Nucleus accumbens (tissue), 56 donors: ENCODE measurements at places on chromosomes 1 and 21.

GRCh38 chr1:55720261-55720660 is 505.1 kb upstream of the USP24 start:
- no peak for DNase-seq

GRCh38 chr1:155072531-155073289 is 5.9 kb upstream of the EFNA3 start:
- no peak for DNase-seq

GRCh38 chr1:5571438-5571837 is 420.8 kb downstream of the NPHP4 start:
- no peak for DNase-seq

GRCh38 chr1:41769068-41769467 is 149.7 kb downstream of the HIVEP3 start:
- no peak for DNase-seq

DNA sequence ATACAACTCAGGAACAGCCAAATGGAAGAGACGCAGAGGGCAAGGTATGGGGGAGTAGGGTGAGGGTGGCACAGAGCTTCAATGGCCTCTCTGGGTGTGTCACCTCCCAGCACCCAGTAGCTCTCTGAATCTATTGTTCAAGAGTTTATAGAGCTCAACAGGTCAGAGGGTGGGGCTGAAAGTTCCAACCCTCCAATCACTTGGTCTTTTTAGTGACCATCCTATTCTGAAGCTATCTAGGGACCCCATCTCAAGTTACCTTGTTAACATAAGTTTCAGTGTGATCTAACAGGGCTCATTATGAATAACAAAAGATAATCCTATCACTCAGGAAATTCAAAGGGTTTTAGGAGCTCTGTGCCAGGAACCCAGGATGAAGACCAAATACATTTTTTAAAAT is 31.2 kb upstream of the ZNF697 start:
- no peak for DNase-seq

- no peak for DNase-seq
These were observed 579 bp downstream of the SH3BP5L start for GRCh38 chr1:248825136-248825535.

- DNase-seq: no peak
These were observed 152.4 kb downstream of the GABPA start for GRCh38 chr21:25887166-25887565.

GRCh38 chr1:91273875-91274274 is 130.8 kb downstream of the HFM1 start:
- DNase-seq: no peak

DNA sequence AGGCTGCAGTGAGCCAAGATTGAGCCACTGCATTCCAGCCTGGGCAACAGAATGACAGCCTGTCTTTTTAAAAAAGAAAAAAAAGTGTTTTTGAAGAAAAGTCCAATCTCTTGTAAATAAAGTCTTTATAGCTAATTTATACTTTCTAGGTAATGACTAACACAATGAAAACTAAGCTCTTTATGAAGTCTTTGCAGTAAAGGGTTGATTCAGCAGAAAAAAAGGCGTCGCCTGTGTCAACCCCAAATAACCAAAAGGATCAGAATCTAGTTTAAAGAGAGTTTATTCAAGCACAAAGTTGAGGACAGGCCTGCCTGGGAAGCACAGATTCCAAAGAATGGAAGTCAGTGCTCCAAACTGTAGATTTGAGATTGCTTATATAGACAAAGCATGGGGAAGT is 14.3 kb upstream of the PGBD2 start:
- DNase-seq: no peak

DNA sequence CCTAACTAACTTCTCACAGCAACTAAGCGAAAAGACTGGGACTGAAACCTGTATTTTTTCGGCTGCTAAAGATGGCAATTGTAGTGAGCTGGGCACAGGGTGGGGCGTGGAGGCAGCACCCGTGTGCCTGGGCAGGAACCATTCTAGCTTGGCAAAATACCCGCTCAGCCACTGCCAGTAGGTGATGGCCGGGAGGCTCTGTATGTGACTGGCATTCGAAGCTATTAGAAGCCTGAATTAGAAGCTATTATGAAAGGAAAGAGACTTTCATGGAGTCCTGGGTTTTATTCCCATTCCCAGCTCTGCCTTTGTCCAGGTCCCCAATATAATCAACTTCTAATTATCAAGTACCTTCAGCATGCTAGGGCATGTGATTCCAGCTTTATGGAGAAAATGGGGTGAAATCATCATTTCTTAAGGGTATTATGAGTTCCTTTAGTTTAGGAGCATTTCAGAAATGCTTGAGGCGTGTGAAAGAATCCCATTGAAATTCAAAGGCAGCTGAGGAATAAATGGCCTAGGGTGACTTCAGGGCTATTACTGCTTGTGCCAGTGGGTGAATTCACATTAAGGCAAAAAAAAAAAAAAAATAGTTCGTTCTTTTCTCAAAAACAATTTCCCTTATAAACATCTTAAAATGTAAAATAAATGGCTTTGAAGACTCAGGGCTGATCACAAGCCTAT is 125.6 kb downstream of the KCNN3 start:
- DNase-seq: peak; percentile 26

DNA sequence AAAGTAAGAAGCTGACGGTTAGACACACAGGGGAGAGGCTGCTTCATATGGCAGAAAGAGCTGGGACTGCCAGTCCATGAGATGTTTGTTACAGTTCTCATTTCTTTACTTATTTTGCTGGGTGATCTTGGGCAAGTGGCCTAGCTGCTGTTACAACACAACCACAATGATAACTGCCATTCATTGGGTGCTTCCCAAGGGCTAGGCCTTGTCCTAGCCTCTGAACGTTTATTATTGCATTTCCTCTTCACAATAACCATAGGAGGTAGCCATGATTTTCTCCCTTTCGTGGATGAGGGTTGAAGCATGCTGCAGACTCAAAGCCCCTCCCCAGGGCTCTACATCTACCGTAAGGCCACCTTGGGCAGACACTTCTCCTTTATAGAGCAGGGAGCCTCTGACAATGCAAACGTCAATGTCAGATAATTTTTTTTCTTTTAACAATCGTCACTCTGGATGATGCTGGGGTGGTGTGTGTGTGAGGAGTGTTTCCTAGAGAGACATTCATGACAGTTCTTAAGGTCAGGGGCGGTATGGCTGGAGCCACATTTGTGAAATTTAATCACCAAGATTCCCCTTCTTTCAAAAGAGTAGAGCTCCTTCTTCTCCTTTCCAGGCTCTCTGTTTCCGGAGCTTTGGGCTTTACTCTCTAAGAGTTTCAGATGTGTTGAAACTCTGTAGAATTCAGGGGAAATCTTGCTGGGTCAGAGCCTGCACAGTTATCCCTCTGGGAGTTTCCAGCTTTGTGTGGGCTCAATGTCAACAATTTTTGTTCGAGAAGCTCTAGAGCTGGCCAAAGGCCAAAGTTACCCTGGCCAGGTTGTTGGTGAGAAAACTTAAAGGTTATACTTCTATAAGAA is 138.5 kb upstream of the SGIP1 start:
- no peak for DNase-seq

- peak; percentile 20 for DNase-seq
These were observed 6.1 kb upstream of the CROCC start for GRCh38 chr1:16915627-16915973.

- no peak for DNase-seq
These were observed 12.6 kb downstream of the METTL13 start for GRCh38 chr1:171794085-171794484.

DNA sequence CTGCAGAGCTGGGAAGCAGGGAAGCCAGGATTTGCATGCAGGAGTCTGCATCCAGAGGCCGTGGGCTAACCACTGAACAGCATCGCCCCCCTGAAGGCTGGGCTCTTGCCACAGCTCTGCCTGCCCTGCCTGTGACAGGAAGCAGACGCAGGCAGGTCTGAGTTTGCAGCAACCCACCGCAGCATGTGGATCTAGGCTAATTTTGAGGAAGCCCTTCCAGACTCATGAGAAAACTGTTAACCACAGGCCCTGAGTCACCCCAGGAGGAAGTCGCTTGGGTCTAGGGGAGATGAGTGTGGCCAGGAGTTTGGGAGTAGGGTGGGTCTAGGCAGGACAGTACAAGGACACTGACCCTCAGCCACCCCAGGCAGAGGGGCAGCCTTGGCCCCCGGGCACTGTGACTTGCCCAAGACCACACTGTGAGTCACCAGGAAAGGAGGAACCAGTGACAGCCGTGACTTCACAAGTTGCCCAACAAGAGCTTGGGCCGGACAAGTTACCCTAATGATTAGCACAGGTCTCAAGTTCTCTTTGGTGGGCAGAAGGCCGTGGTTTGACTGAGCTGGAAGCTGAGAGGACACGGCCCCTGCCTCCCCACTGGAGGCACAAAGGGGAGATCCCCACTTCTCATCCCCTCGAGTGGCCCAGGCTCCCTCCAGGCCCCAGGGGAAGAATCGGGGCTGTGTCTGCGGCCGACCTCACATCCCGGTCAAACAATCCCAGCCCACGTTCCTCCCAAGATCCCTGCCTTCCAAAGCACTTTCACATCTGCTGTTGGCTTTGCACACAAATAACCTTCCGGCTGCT is 826 bp downstream of the LAPTM5 start:
- no peak for DNase-seq

DNA sequence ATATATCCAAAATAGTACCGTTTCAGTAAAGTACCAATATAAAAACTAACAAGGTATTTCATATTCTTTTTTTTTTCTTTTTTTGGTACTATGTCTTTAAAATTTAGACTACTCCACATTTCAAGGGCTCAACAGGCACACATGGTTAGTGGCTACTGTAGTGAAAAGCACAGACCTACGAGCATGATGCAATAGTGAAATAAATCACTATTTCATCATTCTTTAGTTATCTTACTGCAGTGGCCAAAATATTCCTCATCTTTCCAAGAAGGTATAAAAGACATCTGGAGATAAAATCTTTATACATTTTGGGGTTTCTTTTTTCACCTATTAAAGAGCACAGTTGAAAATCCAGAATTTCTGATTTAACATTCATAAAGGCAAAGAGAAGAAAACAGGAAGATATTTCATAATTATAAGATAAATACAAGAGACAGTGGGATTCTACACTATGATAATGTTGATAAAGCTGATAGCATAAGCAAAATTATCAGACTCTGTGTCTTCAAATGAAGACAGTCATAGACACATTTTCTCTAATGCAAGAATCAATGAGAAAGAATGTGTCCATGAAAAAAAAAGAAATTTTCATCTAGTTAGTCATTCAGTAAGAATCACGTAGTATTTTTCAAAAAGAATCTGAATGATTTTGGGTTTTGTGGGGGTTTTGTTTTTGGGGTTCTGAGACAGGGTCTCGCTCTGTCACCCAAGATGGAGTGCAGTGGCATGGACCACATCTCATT is 41.9 kb downstream of the CEP170 start:
- DNase-seq: no peak

DNA sequence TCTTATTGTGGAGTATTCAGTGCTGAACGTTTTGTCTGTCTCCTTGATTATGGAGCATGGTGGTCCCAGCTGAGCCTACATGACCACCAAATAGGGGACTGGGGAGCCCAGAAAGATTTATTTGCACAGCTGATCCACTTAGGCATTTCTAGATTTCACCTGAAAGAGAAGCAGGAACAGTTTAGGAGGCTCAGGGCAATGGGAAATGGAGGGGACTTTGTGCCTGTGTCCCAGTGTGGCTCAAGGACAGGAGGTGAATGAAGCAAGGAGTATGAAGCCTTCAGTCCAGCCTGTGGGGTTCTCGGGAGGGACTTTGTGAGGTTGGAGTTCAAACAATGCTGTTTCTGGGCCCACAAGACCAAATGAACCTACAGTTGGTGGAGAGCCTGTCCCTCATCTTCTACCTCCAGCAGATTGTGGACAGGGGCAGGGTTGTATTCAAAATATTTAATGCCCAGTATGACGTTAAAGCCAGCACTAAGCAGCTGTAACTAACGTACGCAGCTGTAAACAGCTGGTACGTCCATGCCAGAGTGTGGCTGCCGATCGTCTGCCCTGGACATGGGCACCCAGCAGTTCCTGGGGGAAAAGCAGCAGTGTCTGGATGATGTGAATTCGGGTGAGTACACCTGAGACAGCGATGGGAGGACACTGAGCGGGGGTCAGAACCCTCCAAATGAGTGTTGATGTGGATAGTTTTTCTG is 164.9 kb upstream of the RAB4A start:
- no peak for DNase-seq

DNA sequence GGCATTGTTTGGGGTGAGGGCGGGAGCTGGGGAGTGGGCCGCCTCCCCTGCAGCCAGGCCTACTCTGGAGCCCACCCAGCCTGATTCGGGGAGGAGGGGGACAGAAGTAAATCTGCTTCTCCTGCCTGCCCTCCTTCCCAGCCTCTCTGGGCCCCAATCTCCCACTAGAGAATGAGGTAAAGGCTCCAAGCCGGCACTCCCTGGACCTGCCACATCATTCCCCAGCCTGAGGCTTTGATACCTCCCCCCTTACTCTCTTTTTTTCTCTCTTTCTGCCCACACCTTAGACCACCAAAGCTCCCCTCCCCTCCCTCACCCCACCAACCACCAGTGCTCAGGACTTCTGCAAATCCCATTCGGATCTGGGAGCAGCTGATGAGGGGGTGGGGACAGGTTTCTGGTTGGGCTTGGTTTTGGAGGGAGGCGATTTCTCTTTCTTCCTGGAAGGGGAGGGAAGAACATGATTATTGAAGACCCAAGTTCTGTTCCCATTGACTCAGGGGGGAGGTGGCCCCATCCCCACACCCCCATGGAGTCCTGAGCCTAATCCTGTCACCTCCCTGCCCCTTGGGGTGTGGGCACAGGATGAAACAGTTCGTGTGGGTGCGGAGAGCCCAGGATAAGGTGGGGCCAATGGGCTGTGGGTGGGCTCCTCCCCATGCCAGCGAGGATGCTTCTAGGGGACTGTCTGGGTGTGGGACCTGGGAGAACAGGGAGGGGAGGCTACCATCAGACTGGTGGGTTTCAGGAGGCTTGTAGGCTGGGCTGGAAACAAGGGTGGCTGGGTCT is 1.3 kb downstream of the MAP7D1 start:
- DNase-seq: peak; percentile 62

GRCh38 chr21:34583926-34584563 is 30.9 kb downstream of the RCAN1 start:
- no peak for DNase-seq

DNA sequence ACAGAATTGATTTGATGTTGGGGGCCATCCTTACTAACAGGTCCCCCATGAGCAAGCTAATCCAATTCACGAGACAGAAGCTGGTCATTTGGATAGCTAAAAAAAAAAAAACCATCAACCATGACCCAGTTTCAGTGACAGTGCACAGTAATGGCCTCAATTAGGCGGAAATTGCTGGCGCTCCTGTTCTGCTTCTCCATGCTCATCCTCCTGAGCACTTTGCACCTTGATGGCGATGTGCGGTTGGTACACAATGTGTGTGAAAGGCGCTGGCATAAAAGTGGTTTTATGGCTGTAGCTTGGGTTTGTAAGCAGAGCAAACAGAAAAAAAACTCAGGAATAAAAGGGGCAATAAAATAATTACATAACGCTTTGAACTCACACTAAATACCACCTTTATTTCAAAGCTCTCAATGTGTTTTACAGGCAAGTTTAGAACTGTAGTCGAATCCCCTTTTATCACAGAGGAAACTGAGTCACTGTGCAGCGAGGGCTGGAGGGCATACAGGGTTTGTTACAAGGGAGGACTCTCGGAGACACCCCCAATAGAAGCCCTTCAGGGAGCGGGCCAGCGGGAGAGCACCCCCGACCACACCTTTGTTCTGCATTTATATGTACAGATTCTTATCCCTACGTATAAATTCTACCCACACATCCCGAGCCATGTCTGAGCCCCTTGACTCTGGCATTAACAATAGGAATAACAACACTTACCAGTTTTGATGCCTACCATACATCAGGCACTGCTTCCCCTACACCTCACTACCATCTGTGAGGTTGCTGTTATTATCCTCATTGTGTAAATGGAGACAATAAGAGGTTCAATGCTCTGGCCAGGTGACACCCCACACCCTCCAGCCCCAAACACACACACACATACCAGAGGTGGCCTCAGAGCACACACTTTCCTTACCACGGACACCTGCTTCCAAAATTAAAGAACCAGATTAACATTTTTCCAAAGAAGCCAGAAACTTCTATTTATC is 213.5 kb upstream of the IRF2BP2 start:
- no peak for DNase-seq
